Activated CD8-positive, alpha-beta T cell treated with anti-CD3 and anti-CD28 coated beads for 36 hours (primary cell): ENCODE measurements at places on chromosomes 11 and 22. TPM values are rescaled to one million over a fixed set of nuclear protein-coding genes. Genes with fewer than 3 reads are reported as not detected.

DNA sequence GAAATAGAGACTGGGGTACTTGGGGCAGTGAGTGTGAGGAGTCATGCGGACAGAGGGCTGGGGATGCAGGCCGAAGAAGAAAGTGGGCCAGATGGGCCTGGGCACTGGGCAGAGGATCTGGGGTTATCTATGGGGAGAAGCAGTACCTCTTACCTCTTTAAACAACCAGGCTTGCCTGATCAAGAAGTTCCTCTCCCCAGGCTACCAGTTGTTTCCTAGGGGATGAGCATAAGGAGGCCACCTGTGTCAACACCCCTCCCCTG is 98.4 kb upstream of the PITPNB start:
- DNase-seq: no peak

DNA sequence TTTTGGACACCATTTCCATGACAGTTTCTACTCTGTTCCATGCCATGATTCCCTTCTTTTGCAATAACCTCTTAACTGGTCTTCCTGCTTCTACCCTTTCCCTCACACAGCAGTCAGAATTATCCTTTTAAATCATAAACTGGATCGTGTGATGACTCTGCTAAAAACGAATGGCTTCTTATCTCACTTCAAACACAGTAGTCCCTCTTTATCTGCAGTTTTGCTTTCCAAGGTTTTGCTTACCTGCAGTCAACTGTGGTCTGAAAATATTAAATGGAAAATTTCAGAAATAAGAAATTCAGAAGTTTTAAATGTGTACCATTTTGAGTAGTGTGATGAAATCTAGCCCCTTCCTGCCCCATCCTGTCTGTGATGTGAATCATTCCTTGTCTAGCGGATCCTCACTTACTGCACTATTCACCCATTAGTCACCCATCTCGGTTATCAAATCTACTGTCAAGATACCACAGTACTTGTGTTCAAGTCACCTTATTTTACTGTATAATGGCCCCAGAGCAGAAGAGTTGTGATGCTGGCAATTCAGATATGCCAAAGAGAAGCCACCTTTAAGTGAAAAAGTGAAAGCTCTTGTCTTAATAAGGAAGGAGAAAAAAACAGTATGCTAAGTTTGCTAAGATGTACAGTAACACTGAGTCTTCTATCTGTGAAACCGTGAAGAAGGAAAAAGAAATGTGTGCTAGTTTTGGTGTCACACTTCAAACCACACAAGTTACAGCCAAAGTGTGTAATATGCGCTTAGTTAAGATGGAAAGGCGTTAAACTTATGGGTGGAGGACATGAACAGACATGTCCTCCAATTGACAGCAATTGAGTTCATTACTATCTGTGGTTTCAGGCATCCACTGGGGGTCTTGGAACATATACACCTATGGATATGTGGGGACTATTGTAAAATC is 283.0 kb downstream of the DDX10 start:
- DNase-seq: no peak

DNA sequence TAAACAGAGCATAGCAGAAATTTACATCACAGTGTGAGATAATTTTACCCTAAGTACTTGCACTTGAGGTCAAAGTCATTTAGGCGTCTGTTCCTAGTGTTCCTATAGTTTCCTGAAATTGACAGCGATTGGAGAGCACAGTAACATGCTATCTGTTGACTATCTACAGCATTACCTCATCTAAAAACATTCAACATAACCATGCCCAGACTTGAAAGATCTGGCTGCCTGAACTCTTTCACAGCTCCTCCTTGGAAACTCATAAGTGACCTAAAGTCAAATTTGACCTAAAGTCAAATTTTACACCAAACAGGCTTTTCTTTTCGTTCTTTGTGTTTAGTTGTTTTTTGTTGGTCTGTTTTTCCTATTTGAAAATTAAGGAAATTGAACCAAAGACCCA is 233.8 kb upstream of the UBASH3B start:
- DNase-seq: no peak

CCDC116 gene
- not detected for total RNA-seq

GRCh38 chr11:63888170-63889086 is 28.5 kb downstream of the RCOR2 start:
- DNase-seq: peak; percentile 77

SAAL1 gene
- total RNA-seq: 39.9 TPM

GRCh38 chr11:66443602-66444001 is 5.0 kb upstream of the MRPL11 start:
- no peak for DNase-seq

DNA sequence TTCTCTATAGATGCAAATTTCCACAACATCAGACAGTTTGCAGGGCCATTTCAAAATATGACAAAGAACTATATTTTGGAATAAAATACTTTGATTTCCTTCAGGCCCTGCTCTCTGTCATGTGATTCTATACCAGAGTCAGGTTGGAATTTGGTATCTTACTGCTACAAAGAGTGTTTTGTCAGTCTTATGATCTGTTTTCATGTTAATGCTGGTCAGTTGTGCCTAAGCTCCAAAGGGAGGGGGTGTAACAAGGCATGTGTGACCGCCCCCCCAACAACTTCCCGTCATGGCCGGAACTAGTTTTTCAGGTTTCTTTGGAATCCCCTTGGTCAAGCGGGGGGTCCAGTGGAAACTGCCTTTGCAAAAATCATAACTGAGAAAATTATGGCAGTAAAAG is 15.1 kb downstream of the C11orf96 start:
- DNase-seq: no peak

GRCh38 chr11:104704146-104704830 is 194.0 kb downstream of the CASP12 start:
- DNase-seq: no peak

GRCh38 chr11:102637731-102638130 is 12.6 kb upstream of the MMP20 start:
- no peak for DNase-seq

GRCh38 chr22:20426259-20426615 is 11.4 kb downstream of the SCARF2 start:
- no peak for DNase-seq

GRCh38 chr11:116842117-116842516 is 4.7 kb upstream of the APOA1 start:
- no peak for DNase-seq

- DNase-seq: no peak
Measured at GRCh38 chr11:127965939-127966668, 621.3 kb downstream of the ETS1 start.

- peak; percentile 46 for DNase-seq
Measured at GRCh38 chr22:45296628-45297297, 12.0 kb downstream of the UPK3A start.

CRYBB1 gene
- not detected for total RNA-seq

DNA sequence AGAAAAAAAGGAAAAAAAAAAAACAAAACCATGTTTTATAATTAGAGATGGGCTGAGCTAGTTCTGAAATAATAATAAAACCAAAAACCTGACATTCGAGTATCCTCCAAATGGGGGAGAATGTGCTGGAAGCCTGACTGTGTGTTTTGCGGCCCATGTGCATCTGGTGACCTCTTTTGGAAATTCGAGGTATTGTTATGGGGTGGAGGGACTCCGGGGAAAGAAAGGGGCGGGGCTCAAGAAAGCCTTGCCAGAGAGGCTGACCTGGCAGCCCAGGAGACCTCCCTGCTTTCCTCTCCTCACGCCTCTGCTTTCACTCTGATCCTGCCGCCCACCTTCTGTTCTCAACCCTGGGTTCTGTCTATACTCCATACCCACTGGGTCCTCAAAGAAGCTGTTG is 72.9 kb downstream of the CTTN start:
- peak; percentile 33 for DNase-seq

DBX1 gene
- total RNA-seq: not detected

GRCh38 chr11:66106786-66107599 is 36.9 kb downstream of the PACS1 start:
- peak; percentile 80 for DNase-seq

- no peak for DNase-seq
Measured at GRCh38 chr11:358129-358800, 11.0 kb upstream of the B4GALNT4 start.

DNA sequence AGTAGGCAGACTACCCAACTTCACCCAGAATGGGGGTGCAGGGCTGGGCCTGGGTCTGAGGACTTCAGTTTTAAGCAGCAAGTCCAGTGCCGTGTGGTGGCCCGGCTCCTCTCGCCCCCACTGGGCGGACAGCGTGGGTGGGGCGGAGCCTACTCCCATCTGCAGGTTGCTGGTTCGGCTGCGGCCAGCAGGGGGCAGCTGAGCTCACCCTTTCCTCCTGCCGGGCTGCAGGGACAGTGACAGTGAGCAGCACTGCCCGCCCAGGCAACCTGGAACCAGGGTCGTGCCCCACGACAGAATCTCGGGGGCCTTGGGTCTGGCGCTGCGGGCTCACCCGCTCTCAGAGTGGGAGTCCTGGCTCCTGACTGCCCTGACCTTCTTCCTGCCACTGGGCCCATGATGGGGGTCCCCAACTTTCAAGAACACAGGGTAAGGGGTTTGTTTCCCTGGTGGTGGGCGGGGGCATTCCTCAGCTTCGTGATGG is 6.2 kb upstream of the NEAT1 start:
- DNase-seq: peak; percentile 97

COA4 gene
- 116 TPM for total RNA-seq

GRCh38 chr11:70744396-70745185 is 346.3 kb downstream of the CTTN start:
- DNase-seq: no peak

PNPLA3 gene
- 0.70 TPM for total RNA-seq

DNA sequence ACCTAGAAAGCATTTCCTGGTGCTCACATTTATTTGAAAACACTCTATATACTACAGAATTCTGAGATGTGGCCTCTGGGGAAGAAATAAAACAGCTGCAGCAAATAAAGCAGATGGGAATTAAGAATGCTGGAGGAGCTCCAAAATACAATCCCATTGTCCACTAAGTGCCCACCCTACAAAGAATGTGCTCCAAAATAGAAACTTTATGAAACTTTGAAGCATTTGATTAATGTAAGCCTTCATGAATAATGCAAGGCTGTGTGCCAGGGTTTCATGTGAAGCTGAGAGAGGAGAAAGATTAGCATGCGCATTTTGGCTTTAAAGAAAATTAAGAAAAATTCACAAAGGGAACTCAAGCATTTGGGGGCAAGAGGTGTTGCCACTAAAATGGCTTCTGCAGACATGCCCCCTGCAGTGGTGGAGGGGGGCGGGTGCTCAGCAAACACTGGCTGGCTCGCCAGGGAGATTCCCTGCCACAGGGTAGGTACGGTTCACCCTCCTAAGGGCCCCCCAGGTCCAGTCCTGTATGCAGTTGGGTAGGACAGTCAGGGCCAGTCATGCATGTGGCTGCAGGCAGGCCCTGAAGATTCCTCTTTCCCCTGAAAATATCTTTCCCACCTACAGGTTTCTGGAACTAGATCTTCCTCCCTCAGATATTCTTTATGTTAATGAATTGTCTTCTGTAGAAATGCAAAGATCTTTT is 46.6 kb upstream of the RCN1 start:
- no peak for DNase-seq

PATE4 gene
- total RNA-seq: not detected

- DNase-seq: no peak
Measured at GRCh38 chr11:13445588-13445987, 17.4 kb downstream of the BTBD10 start.

PRRG4 gene
- 0.34 TPM for total RNA-seq

OR10V1 gene
- not detected for total RNA-seq

GRCh38 chr11:118689852-118690552 is 10.6 kb upstream of the TREH start:
- DNase-seq: peak; percentile 94

KCNQ1OT1 gene
- total RNA-seq: 0.23 TPM

C22orf42 gene
- total RNA-seq: not detected

DNA sequence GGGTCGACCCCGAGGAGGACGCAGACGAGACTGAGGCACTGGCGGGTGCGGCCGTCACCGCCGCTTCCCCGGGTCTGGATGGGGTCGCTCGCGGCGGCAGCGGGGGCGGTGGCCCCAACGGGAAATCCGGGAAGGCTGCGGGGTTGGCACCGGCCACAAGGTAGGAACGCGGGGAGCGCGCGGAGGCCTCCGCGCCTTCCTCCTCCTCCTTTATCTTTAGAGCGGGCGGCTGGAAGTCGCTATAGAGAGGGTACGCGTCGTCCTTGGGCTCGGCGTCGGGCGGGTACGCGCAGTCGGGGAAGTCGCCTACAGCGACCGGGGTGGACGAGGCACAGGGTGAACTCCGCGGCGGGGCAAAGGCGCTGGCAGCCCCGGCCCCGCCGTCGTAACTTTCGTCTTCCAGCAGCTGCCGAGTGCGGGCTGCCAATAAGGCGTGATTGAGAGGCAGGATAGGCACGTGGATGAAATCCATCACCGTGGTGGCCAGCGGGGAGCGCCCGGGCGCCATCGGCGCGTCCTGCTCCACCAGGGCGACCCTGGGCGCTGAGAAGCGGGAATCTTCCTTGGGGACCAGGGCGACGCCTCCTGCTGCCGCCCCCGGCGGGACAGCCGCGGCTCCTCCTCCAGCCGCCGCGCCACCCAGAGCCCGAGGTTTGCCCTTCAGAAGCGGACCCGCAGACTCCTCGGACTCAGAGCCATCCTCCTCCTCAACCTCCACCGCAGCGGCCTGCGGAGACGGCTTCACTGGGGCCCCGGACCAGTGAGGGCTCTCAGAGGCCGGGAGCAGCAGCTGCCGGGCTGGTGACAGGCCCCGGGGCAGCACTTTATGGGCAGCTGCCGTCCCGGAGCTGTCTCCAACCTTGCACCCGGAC is 1.7 kb downstream of the PGR start:
- DNase-seq: no peak
